ENCODE measurements at places on chromosomes 6 and 20.

DNA sequence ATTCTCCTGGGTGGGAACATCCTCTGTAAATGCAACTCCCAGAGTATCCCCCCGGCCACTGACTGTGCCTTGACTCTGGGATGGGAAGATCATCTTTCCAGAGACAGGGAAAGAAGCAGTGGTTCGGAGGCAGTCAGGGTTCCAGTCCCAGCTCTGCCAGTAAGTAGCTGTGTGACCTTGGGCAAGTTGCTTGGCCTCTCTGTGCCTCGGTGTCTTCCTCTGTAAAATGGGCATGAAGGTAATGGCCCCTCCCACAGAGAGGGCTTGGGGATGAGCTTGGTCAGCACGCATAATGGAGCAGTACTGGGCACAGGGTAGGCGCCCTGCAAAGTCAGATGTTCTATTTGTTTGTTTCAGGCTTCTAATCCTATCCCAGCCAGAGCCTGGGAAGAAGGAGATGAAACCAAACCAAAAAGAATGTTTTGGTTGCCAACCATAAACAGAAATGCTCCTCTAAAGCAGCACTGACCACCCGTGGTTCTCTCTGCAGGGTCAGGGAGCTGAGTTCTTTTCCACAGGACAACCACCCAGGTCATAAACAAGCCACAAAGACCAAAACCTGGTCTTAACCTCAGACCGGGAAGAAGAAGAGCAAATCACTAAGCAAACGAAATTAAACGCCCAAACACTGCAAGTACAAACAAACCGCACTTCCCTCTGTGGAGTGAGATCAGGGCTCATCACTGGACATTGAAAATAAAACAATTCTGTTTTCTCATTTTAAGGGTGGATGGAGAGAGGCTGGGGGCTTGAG, 381.0 kb upstream of the SULF2 start:
- no peak for DNase-seq

DNA sequence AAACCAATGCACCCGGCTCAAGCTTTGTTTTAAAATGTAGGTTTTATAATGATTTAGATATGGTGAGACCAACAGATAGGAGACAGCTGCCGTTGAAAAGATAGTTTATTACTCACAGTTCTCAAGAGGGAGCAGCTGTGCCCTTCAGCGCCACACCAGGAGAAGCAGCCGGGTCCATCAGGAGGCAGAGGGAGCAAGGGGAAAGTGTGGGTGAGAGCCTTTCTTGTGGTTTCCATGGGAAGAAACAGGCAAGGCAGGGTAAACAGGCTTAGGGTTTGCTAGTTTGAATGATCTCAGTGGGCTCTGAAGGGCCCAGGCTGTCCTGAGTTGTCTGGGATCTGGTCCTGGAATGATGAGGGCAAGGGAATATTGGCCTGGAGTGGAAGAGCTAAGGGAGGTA, 117.7 kb upstream of the PLCB4 start:
- DNase-seq = no peak

DNA sequence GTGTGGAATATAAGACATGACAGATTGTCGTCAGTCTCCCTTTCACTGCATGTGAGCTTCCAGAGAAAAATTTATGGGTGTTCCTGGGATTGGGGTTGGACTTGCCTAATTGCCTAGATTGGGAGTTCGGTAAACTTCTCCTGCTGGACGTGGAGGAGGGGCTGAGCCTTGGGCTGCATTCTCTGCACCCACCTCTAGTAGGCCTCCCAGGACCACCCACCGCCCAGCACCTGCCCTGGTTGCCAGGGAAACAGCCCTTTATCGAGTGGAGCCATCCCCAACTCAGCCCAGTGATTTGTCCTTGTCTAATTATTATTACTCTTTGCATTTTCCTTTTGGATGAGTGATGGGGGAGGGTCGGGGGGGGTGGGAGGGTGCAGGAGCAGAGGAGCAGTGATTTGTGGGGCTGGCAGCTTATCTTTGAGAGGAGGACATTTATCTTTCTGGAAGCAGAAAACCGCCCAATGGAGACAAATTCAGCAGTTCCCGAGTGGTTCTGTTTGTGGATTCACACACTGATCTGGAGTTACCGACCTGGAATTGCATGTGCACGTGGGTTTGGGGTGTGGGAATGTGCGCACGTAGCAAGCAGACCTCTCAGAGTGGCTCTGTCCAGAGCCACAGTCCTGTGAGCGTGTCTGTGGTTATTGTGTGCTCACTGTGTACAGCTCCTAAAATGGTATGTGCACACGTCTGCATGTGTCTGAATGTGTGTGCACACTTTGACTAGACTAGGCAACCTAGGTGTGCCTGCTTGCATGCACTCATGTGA, 104.5 kb downstream of the DHX35 start:
- DNase-seq = no peak

GRCh38 chr6:106182455-106182854, 96.3 kb downstream of the PRDM1 start:
- DNase-seq = no peak

DNA sequence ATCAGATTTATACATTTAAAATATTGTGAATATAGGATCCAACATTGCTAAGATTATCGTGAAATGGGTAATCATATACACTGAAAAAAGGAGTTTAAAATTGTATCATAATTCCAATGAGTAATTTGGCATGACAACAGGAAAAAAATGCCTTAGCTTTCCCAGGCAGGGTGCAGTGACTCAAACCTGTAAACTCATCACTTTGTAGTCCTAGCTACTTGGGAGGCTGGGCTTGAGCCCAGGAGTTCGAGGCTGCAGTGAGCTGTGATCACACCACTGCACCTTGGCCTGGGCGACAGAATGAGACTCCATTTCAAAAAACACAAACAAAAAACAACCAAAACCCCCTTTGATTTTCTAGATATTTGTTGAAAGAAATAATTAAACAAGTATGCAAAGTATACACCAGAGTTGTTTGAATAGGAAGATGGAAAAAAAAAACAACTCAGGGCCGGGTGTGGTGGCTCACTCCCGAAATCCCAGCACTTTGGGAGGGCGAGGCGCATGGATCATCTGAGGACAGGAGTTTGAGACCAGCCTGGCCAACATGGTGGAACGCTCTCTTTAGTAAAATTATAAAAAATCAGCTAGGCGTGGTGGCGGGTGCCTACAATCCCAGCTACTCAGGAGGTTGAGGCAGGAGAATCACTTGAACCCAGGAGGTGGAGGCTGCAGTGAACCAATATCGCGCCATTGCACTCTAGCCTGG, 98.7 kb downstream of the TRERF1 start:
- DNase-seq = no peak

DNA sequence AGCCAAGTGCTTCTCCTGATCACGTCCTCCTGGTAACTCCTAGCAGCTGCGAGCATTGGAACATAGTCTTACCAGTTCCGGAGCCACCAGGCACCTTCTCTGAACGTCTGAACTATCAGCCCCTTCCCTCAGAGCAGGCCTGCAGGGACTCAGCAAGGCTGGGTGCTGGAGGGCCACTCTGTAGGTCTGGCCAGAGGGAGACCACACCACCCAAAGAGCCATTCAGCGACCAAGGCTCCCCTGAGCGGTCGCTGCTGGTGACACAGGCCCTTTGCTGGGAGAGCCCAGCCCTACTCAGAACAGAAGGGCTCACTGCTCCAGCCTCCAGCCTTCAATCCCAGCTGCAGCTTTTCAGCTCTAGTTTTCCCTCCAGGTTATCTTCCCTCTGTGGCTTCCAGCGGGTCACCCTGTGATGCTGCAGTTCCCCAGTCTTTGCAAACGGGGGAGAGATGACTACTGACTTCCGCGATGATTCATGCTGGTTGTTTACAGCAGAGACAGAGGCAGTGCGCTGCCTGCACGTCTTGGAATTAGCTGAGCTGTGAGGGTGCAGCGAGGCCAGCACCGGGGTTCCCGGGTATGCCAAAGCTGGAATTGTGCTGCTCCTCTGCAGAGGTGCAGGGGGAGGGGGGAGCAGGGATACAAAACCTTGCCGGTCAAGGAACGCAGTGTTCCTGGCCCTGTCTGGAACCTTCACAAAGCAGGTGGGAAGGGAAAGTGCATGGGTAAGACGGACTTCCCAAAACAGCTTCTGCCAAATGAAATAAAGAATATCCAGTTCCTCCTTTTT, 161.4 kb downstream of the LY86 start:
- DNase-seq = peak; percentile 92

GRCh38 chr6:157376241-157376640, 4.7 kb upstream of the ZDHHC14 start:
- DNase-seq = no peak

Data from adrenal gland (tissue), 19 donors.